Endothelial cell (in vitro differentiated cells): ENCODE measurements at places on chromosomes 6 and 20. TPM values are rescaled to one million over a fixed set of nuclear protein-coding genes. Genes with fewer than 3 reads are reported as not detected.

Gene C20orf202
- total RNA-seq, result 0.92 TPM

Gene C6orf132
- total RNA-seq, result 0.87 TPM

DNA sequence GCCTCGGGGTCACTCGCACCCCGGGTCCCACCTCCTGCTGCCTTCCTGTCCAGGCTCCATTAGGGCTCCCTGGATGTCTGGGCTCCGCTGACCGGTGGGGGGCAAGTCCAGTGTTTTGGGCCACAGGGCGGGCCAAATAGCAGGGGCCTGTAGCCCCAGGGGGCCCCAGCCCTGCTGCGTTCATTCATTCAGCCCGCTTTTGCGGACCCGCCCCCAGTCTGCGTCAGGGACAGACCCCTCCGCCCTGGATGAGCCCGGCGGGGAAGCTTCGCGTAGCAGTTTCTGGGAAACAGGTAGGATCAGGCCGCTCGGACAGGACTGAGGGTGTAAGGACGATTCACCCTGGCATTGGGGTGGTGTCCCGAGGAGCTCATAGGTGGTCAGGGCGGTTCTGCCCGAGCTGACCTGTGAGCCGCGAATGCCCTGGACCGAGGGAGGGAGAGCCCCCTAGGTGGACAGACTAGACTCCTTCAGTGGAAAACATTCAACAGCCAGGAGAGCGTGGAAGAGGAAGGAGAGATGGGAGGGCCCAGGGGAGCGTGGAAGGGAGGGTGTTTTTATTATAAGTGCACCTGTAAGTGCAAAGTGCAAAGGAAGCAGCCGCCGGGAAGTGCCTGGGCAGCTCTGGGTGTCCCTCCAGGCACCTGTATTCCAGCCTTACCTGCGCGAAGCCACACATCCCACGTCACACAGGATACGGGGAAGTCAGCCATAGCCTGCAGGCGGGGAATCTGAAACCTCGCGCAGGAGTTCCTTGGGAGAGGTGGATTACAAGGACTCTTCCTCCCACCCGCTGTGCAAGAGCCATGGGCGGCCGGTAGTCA is 662 bp downstream of the ENTPD6 start:
- peak; percentile 38 for DNase-seq

DNA sequence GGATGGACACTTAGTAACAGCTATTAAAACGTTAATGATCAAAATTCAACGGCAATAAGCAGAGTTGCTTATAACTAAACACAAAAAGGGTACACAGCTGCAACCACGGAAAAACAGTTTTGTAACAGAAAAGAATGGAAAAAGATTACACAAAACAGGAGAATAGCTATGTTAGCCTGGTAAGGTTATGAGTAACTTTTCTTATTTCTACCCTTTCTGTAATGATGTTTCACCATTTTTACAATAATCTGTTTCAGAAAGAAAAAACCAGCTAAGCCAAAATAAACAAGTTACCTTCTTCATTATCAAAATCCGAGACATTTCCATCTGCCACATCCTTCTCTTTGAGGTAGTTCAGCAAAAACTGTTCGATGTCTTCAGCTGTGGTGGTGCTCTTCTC is 27.4 kb downstream of the TTI1 start:
- no peak for DNase-seq

DNA sequence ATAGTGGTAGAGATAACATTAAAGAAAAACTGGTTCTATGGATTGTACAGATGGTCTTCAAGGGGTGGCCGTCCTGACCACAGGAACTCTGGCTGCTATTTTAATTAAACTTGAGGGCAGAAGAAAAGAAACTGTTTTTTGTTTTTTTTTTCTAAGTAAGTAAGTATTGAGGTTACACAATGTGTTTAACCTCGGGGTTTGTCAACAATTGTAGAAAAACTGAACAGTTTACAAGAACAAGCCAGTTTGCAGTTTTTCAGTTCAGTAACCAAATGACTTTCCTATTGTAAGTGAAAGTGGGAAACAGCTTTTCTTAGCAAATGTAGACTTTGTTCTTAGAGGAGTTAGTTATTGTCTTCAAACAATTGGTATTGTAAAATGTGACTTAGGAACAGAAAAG is 77.0 kb downstream of the PLCB1 start:
- no peak for DNase-seq

- DNase-seq, result no peak
These were observed 298.1 kb upstream of the CDYL start for GRCh38 chr6:4478098-4478497.

GRCh38 chr6:139841794-139842215 is 467.4 kb upstream of the CITED2 start:
- no peak for DNase-seq

DNA sequence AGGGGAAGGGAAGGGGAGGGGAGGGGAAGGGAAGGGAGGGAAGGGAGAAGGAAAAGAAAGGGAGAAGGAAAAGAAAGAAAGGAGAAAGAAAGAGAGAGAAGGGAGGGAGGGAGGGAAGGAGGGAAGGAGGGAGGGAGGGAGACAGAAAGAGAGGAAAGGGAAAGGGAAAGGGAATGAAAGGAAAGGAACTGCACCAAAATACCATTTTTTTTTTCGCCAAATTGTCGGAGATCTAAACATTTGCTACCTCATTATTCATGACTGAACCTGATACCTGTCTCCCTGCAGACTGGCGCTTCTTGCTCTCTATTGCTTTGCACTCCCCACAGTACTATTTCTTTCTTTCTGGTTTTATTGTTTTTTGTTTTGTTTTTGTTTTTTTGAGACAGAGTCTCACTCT is 117.3 kb upstream of the LGSN start:
- no peak for DNase-seq
